ENCODE measurements at places on chromosomes 1 and 21.
A peak's percentile ranks its signal among the peaks of the same experiment; 100 is the strongest.

DNA sequence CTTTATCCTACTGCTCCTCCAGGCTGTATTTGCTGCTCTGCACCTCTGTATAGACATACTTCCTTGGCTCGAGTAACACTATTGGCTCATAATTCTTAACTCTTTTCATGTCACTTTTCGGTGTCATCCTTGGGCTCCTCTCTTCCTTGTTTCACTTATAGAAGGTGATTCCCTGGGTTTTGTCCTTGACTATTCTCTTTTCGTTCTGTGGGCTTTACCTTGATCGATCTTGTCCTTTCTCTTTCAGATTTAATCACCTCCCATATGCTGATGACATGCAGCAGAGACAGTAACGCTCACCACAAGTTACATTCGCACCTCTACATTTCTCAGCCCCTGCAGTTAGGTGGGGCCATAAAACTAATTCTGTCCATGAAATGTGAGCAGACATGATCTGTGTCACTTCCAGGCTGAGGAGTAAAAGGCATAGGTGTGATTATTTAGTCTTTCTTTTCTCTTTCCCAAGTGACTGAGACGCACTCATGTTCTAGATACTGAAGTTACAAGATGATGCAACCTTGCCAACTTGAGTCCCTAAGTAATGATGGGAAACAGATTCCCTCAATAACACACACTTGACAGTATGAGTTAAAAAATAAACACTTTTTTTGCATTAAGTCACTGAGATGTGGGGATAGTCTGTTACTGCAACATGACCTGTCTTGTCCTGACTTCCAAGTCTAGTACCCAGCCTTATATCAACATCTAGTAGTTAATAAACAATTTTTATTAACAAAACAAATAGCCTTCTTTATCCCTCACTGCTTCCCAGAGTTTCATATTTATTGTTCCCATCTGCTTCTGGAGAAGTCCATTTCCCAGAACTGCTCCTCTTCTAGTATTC, 49.9 kb upstream of the HAO2 start:
- no peak for DNase-seq

GRCh38 chr1:174971466-174971865, 28.3 kb upstream of the CACYBP start:
- DNase-seq, result no peak

GRCh38 chr1:42737257-42737656, 2.8 kb downstream of the CLDN19 start:
- no peak for DNase-seq

DNA sequence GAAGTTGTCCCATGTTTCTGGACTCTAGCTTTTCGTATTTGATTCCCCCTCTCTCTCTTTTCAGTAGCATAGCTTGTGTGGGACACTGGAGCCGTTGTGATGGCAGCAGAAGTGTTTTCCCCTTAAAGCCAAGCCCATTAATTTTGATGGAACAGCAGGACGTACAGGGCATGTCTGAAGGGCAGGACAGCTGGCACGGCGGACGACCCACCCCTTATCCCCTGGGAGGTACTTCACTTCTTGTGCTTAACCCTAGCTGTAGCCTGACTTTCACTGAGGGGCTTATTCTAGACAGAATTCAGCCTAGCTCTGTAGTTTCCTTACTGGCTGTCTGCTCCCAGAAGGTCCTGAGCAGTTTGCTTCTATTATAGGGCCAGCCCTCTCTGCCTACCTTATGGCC, 8.6 kb upstream of the PPFIA4 start:
- DNase-seq, result no peak

DNA sequence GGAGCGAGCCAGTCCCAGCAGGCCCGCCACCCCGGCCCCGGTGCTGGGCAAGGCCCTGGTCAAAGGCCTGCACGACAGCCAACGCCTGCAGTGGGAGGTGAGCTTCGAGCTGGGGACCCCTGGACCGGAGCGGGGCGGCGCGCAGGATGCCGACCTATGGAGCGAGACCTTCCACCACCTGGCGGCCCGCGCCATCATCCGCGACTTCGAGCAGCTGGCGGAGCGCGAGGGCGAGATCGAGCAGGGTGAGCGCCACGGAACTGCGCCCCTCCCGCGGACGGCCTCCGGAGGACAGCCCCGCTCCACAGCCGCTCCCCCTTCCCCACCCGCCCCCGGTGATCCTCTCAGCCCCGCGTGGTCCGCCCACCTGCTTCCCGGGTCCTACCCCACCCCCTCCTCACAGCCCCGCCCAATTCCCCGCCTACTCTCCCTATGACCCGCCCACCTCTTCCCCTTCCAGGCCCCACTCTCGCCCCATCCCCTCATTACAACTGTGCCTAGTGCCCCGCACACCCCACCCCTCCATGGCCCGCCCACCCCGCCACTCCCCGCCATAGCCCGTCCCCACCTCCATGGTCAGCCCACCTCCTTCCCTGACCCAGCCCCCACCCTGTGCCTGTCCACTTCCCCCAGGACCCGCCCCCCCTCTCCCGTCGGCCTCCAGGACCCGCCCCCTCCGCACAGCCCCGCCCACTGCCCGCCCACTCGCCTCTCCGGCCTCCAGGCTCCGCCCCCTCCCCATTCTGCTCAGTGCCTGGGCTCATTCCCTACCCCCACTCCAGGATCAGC, 52.7 kb downstream of the VWA5B1 start:
- no peak for DNase-seq

DNA sequence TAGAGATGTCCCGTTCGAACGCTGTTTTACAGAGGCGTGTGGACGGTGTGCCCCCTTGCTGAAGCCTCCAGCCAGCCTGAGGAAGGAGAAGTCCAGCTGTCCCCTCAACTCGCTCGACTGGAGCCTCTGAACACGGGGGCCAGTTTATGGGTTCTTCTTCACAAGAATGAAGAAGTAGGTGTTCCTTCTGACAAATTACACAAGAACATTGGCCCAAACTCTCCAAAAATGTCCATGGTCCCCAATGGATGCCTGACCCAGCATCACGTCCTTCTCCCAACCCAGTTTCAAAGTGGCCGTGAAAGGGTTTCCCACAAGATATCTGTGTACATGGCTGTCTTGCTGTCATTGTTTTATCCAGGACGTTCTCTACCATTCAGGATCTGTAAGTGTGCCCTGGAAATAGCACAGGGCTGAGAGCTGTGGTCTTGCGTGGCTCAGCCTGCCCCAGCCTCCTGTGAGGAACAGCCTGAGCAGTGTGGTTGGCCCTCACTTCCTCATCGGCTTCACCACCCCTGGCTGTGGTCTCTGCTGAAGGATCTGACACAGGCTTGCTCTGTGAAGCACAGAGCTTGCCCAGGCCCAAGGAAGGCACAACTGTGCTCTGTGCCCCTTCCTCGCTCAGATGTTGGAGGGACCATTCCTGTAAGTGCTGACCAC, 1.0 kb upstream of the S100B start:
- DNase-seq, result no peak

DNA sequence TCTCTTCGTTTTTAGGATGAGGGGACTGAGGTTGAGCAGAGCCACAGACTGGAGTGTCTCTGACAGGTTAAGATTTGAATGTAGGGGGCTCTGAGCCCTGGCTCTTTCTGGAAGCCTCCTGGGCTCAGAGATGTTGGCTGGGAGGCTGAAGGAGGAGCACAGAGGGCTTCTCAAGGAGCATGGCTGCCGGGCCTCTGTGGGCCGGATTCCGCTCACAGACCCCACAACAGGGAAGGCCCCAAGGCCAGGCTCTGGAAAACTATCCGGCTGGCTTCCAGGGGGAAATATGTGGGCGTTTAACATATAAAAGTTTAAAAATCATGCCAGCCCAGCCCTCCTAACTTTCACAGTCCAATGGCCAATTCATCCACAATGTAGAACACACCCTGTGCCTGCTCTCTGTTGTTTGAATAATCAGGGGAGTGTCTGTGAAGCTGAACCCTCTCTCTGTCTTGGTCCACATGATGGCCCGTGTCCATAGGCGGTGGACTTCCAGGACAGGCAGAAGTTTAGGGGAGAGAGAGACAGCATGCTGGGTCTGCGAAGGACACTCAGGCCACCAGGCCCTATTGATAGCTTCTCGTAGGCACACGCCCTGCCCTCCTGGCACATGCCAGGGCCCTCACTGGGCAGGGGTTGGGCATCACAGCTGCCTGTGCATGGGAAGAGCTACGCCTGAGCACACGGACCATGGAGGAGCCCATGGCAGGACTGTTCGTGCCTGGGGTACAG, 10.8 kb downstream of the OBSCN start:
- DNase-seq, result no peak

DNA sequence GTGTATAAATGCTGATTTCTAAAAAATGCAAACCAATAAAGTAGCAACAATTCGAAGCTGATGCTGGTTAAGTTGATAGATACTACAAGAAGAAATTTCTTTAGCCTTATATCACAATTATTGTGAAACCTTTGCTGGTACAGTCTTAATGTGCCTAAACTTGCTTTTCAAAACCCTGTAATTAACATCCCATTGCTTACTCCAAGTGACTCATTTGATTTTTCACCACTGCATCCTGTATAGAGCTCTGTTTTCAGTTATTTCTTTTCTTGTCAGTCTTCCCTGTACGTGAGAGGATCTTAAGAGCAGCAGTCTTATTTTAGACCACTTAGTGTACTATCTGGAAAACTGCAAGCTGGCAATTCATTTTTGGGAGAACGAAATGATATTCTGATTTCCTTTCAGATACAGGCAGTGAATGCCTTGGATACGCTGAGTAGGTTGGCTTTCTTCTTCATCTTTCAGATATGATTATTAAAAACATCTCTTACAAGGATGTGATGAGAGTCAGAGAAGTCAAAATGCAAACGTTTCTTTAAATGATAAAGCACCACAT, 210.3 kb downstream of the KCTD3 start:
- DNase-seq, result no peak

DNA sequence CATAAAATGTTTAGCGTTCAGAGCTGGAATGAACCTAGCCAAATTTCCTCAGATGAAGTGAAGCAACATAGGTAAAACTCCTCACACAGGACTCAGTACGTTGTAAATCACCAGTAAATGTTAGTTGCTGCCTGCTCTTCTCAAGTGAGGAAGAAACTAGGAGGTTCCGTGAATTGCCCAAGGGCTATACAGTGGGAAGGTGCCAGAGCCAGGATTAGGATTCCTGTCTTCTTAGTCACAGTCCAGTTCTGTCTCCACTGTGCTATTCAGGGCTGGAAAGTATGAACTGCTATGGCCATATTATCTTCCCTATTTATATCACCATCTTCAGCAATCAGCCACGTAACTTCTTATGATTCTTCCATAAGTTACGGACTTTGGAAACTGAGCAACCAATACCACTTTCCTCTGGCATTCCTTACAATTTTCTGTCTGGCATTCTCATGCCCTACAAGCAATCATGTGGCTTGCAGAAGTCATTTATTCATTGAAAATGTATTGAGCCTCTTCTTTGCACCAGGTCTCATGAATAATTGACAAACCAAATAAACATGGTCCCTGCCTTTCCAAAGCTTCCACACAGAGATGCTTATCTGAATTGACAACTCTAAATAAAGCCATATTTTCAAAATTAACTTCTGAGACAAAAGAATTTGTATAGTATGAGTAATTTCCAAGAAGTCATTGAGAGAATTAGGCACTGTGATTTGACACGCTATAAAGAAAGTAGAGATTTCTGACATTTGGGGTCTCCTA, 271.6 kb upstream of the SGIP1 start:
- DNase-seq, result no peak

DNA sequence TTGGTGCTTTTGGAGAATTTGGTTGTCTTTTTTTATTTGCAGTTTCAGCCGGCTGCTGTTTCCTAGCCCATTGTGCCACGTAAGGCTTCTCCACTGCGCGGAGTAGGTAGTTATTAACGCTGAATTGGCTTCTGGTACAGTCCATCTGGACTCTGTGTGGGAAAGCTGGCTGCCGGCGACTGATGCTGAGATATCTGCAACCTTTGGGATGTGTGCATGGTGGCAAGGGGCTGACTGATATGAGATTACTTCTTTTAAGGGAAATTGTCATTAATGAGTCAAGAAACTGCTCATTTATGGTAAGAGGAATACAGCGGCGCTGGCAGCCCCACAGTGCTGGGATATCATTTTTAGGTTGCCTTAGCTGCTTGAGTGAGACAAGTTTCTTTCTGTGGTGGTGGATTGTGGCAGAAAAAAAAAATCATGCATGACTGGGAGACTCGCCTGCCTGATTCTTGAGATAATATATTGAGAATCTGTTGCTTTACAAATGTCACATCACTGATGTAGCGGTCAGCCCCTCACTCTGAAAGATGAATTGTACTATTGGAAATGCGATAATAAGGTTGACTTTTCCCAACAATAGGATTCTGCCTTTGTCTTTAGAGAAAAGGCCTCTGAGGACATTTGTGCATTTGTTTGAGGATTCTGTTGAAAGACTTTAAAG, 2.5 kb upstream of the ELAVL4 start:
- no peak for DNase-seq

GRCh38 chr1:89945852-89946476, 48.9 kb upstream of the ZNF326 start:
- DNase-seq, result no peak

DNA sequence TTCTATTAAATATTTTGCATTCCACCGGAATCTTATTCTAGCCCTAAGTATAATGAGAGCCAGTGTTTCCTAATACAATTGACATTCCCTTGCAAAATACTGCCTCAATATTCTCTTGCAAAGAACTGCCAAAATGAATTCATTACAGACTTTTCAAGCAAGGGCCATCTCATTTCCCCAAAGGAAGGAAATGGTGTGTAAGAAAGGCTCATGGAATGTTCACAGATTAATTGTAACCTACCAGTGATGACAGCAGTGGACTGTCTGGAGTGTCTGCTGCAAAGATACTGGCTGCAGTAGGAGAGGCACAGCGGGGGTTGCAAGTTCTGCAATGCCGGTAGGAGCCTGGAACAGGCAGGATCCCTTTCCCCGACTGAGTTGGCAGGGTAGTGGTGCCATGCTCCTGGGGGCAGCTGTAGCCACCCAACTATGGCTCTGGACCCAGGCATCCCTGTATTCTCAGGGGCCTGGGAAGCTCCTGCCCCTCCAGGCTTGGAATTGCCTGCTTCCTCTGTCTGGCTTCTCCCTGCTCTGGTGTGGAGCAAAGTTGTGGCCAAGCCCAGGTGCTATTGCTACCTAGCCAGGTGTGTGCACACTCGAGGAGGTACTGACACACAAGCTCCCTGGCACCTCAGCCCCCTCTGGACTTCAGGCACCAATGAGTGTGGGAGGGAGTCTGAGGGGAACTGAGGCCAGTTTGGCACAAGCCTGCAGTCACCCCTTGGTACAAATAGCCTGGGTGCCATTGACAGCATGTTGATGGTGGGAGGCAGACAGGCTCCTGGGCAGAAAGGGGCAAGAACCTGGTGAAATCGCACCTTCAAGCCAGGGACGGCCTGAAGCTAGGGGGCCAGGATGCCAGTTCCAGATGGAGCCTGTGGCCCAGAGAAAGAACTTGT, 1371.0 kb downstream of the KCNT2 start:
- no peak for DNase-seq

- no peak for DNase-seq
Measured at GRCh38 chr1:20265250-20265649, 25.4 kb upstream of the VWA5B1 start.

- DNase-seq, result peak; percentile 32
Measured at GRCh38 chr1:182309631-182310351, 81.8 kb downstream of the GLUL start.

- DNase-seq, result no peak
Measured at GRCh38 chr1:220926146-220926545, 46.9 kb downstream of the HLX start.

GRCh38 chr1:166119471-166119965, 47.3 kb downstream of the FAM78B start:
- no peak for DNase-seq

- DNase-seq, result no peak
Measured at GRCh38 chr1:117162816-117163215, 41.3 kb upstream of the TRIM45 start.

All from HuH-7.5 (cell line).